ENCODE measurements at places on chromosomes 16 and 17. TPM values are rescaled to one million over a fixed set of nuclear protein-coding genes. Genes with fewer than 3 reads are reported as not detected.

The OR4D1 gene
- 0.05 TPM for total RNA-seq

The CDH5 gene
- total RNA-seq, result 0.18 TPM

The KRTAP4-9 gene
- not detected for total RNA-seq

The C16orf95 gene
- total RNA-seq, result 6.0 TPM

The MSLN gene
- total RNA-seq, result 1.1 TPM

The NHERF2 gene
- 174 TPM for total RNA-seq

The HCRT gene
- not detected for total RNA-seq

The SLC12A3 gene
- total RNA-seq, result 0.15 TPM

The KRTAP3-1 gene
- not detected for total RNA-seq

The HBZ gene
- total RNA-seq, result 1.1 TPM

The ANKRD13B gene
- 31.4 TPM for total RNA-seq

The C1QTNF1 gene
- total RNA-seq, result 1.5 TPM

The SBK1 gene
- 2.4 TPM for total RNA-seq

The ADORA2B gene
- total RNA-seq, result 42.7 TPM

Data from Panc1 (cell line).